Activated CD4-positive, alpha-beta T cell treated with anti-CD3 and anti-CD28 coated beads, Interleukin-10, Interleukin-2, amounts not matched to agents 100 ng/mL and 50 ng/mL, durations not matched to agents 16 hours and 8 hours (primary cell): ENCODE measurements at places on chromosomes 13 and 19.

- peak; percentile 49 for DNase-seq
These were observed 7.3 kb downstream of the SIGLEC9 start for GRCh38 chr19:51131780-51132680.

GRCh38 chr13:23469951-23470421, 36.5 kb upstream of the SACS start:
- DNase-seq = no peak

DNA sequence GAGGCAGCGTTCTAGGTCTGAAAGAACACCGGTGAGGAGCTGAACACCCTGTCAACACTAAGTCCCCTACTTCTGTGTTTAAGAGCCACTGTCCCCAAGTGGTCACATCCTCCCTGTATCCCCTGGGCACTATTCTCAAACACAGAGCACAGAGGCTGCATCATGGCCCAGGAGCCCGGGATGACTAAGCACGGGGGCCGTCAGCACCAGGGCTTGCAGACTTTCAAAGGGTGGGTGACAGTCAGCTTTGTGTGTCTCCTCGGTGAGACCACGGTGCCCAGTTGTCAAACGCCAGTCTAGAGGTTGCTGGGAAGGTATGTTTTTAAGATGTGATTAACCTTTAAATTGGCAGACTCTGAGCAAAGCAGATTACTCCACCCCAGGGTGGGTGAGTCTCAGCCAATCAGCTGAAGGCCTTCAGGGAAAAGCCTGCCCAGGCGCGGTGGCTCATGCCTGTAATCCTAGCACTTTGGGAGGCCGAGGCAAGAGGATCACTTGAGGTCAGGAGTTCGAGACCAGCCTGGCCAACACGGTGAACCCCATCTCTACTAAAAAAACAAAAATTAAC, 8.0 kb downstream of the MAP2K2 start:
- DNase-seq = no peak

DNA sequence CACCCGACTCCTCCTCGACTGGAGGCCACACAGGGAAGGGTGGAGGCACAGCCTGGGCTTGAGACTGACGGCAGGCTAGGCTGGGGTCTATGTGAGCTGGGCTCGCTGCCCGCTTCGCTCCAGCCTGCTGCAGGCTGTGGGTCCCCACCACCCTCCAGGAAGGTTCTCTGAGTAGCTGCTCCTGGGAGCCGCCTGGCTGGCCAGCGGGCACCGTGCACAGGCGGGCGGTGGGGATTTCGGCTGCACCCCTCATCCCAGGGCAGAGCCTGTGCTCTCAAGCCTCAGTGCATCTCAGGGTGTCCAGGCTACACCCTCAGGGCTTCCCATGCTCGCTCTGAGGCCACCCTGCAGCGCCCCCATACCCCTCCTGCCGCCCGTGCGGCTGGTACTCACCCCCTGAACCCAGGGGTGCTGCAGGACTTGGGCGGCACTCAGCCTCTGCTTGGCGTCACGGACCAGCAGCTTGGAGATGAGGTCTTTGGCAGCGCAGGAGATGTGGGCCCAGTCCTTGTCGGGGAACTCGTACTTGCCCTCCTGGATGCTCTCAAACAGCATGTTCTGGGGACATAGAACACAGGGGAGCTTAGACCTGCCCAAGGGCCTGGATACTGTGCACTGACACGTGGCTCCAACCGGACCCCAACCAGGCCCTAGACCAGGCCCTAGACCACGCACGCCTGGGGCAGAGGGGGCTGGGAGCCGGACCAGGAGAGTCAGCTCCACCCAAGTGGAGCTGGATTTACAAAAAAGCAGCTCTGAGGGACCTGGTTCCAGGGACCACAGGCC, 10.2 kb downstream of the MKNK2 start:
- DNase-seq = no peak

DNA sequence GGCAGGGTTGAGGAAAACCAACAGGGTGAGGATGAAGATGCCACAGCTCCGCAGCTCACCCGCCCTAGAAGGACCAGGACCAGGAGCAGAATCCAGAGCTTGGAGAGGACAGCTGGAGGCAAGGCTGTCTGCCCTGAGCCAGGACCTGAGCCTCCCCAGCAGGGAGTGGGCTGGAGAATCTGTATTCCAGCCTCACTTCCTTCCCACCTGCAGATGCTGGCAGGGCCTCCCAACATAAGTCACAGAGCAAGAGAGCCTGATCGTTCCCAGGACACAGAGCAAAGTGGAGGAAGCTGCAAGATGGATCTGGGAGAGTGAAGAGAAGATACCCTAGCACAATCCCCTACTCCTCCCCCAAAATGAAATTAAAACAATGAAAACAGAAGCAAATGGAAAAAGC, 61.7 kb upstream of the WASF3 start:
- no peak for DNase-seq

DNA sequence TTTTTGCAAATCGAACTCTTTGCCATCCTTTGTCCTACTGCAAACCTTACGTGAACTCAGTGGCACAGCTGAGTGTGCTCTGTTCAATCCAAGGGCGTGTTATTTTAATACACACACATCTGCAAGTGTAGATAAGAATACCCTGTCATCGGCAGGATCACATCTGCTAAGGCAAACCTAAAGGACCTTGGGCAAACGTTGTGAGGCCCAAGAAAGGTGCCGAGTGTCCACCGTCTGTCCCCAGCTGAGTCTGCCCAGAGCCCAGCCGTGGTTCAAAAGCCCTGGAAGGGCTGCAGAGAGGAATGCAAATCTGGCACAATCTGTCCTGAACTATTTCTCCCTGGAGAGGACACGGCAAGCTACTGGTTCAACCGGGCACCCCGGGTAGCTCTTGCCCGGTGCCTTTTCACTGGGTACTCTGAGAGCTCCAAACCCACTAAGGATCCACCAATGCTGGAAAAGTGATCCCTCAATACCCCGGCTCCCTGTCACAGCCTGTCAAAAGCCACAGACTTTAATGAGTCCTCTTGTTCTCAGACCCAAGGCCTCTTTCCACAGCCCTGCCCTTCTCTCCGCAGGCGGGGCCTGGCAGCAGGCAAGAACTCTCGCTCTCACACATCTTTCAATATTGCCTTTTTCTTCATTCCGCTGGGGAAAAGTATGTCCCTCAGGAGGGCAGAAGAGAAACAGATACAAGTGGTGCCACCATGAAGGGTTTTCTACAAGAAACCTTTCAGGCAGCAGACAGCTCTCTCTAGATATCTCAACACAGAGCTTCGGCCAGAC, 17.0 kb downstream of the SLC7A1 start:
- no peak for DNase-seq
